ENCODE measurements at places on chromosomes 3 and 15. TPM values are rescaled to one million over a fixed set of nuclear protein-coding genes. Genes with fewer than 3 reads are reported as not detected.

The MESP2 gene
- 0.72 TPM for total RNA-seq

GRCh38 chr3:62705721-62706120 is 169.5 kb downstream of the CADPS start:
- H3K4me3 ChIP-seq, result no peak overlapping the region
- H3K4me1 ChIP-seq, result no peaks in the 10 kb centered on the region
- no peaks in the 10 kb centered on the region for H3K36me3 ChIP-seq
- H3K27me3 ChIP-seq, result no peaks in the 10 kb centered on the region
- DNase-seq, result no peak

GRCh38 chr3:146187334-146187950 is 26.5 kb upstream of the PLOD2 start:
- H3K36me3 ChIP-seq, result no peaks in the 10 kb centered on the region
- no peaks in the 10 kb centered on the region for H3K27me3 ChIP-seq
- DNase-seq, result no peak
- H3K4me3 ChIP-seq, result no peak overlapping the region
- H3K4me1 ChIP-seq, result peaks cover 5% of the 10 kb centered on the region
- no peak overlapping the region for H3K27ac ChIP-seq

The RTP1 gene
- total RNA-seq, result not detected

The PLOD2 gene
- total RNA-seq, result 345 TPM

- no peaks in the 10 kb centered on the region for H3K36me3 ChIP-seq
- no peak overlapping the region for H3K4me3 ChIP-seq
- H3K4me1 ChIP-seq, result no peaks in the 10 kb centered on the region
- DNase-seq, result peak; percentile 65
These were observed 21.1 kb upstream of the GP9 start for GRCh38 chr3:129039271-129040038.

The SLC6A1 gene
- total RNA-seq, result not detected

The CCR8 gene
- total RNA-seq, result not detected

GRCh38 chr3:88460369-88460768 is 310.6 kb downstream of the C3orf38 start:
- no peak overlapping the region for H3K27ac ChIP-seq
- no peaks in the 10 kb centered on the region for H3K4me1 ChIP-seq
- no peak overlapping the region for H3K4me3 ChIP-seq
- H3K36me3 ChIP-seq, result no peaks in the 10 kb centered on the region
- DNase-seq, result no peak

The GABRG3 gene
- total RNA-seq, result not detected

DNA sequence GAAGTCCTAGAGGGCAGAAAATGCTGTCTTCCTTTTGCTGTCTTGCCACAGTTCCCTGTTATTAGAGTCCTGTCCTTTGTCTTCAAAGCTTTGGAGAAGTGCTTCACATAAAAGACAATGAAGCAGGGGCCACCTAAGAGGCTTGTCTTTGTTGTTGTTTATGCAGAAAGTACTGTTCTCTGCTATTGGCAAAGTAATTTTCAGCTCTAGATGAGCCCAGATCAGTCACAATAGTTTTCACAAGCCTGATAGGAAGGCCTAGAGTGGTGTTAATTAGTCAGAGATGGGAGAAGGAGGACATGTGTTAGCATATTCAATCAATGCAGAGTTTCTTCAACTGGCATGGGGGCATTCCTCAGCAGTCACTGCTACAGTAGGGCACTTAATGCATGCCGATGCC is 300.0 kb downstream of the PTPRG start:
- no peaks in the 10 kb centered on the region for H3K27me3 ChIP-seq
- H3K4me1 ChIP-seq, result no peaks in the 10 kb centered on the region
- H3K4me3 ChIP-seq, result no peak overlapping the region
- no peak overlapping the region for H3K27ac ChIP-seq

The KLHL40 gene
- total RNA-seq, result not detected

Measured in osteoblast (primary cell).